ENCODE measurements at places on chromosomes 12 and 14.
A peak's percentile ranks its signal among the peaks of the same experiment; 100 is the strongest.

GRCh38 chr14:68784226-68784910 lies 8.5 kb downstream of the ZFP36L1 start:
- peak; percentile 24 for DNase-seq

- peak; percentile 23 for DNase-seq
These were observed 5.6 kb downstream of the KRR1 start for GRCh38 chr12:75505706-75506312.

DNA sequence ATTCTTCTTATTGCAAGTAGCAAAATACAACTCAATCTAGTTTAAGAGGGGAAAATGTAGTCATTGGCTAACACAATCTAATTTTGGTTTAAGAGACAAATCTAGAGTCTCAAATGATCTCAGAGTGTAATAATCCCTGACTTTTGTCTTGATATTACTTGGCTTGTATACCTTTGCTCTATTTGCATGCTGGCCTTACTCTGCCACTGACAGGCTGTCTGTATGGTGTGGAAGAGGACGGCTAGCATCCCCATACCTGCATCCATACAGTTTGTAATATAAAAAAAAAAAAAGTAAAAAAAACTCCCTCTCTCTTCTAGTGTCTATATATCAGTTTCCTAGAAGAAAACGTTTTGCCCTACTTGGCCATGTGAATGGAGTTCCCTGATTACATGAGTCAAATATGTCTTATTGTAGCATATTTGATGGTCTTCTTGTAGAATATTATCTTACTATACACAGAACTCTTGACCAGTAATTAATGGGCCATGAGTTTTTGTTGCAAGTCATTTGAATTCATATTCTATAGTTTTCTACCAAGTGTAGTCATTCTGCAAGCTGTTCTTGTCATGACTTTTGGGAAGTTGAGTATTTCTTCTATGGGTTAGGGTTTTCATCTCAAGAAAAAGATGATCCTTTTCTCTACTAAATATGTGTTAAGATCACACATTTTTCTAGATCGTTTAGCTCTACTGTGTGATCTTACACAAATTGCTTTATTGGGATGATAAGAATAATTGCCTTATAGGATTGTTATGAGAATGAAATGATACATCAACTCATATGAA lies 8.2 kb downstream of the HIF1A start:
- no peak for DNase-seq

- no peak for DNase-seq
These were observed 25.3 kb downstream of the PLEKHG3 start for GRCh38 chr14:64729386-64730060.

- DNase-seq, result no peak
These were observed 154.0 kb upstream of the BCL2L14 start for GRCh38 chr12:11916771-11917170.

GRCh38 chr14:21043387-21043973 lies 1.3 kb downstream of the RNASE7 start:
- no peak for DNase-seq

Measured in cerebellar cortex (tissue), 1 donor.